ENCODE measurements at places on chromosomes 12 and 14.

GRCh38 chr12:46523863-46524770 lies 151.5 kb upstream of the SLC38A2 start:
- no peak for DNase-seq

- no peak for DNase-seq
Observed at GRCh38 chr14:76883447-76883846, 57.2 kb downstream of the LRRC74A start.

DNA sequence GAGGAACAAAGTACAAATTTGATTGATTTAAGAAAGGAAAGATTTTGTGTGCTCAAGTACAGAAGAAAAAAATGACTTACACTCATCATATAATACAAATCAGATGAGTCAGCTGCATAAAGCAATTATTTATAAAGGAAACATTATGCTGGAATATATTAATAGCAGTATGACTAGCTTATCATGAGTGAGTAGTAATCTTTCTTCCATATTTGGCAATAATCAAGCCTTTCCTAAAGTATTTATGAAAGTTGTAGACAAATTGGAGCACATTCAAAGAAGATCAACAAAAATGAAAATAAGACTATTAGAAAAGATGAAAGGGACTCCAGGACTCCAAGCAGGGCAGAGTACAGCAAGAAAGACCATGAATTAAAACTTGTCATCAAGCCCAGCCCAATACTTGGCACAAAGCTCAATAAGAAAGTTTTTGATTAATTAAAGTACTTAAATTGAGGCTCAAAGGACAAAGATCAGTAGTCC lies 32.8 kb downstream of the CCER1 start:
- no peak for DNase-seq

- no peak for DNase-seq
Observed at GRCh38 chr12:89947437-89948270, 239.0 kb upstream of the ATP2B1 start.

DNA sequence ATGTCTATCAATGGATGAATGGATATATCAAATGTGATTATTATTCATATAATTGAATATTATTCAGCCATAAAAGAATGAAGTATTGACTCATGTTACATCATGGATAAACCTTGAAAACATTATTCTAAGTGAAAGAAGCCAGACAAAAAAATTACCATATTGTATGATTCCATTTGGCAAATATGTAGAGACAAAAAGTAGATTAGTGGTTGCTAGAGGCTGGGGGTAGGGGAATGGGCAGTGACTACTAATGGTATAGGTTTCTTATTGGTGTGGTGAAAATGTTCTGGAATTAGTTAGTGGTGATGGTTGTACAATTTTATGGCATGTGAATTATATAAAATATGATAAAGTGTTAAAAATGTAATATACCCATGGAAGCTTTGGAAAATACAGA lies 31.8 kb upstream of the GNS start:
- DNase-seq = no peak
